ENCODE measurements at places on chromosomes 6 and 20. TPM values are rescaled to one million over a fixed set of nuclear protein-coding genes. Genes with fewer than 3 reads are reported as not detected.

EEF1A2 gene
- total RNA-seq = 13.0 TPM

KIF13A gene
- 31.5 TPM for total RNA-seq

DNA sequence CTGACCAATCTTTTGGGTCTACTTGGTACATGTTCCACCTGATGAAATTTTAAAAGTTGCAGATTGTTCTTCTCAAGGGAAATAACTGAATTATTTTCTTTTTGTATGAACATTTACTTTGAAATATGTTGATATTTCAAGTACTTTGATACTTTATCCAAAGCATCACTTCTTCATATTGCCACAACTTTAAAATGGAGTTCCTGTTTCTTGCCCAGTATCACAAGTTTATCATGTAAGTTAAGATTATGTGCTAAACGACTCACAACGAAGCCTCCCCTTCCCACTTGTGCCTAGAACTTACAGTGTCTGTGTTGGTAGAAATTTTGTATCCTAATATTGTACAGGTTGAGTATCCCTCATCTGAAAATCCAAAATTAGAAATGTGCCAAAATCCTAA is 108.4 kb downstream of the ARID1B start:
- H3K27me3 ChIP-seq = no peaks in the 10 kb centered on the region
- H3K4me1 ChIP-seq = no peaks in the 10 kb centered on the region
- no peak overlapping the region for H3K4me3 ChIP-seq

IPCEF1 gene
- total RNA-seq = 0.63 TPM

DNA sequence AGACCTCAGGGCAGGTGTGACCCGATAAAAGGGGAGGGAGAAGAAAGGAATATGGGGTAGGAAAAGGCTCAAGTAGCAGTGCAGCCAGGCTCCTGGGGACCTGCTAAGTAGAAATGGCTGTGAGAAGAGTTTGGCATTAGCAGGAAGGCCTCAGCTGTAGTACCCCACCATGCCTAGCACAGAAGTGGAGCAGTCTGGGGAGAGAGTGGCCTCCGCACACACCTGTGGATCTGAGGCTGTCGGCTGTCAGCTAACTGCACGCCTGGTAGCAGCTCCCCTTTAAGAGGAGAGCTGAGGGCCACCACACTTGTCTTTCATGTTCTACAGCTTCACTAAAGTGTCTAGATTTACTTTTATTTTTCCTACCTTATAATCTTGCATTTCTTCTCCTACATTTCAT is 24.6 kb downstream of the PDE7B start:
- no peak overlapping the region for H3K27ac ChIP-seq
- H3K36me3 ChIP-seq = no peaks in the 10 kb centered on the region
- no peak overlapping the region for H3K4me3 ChIP-seq
- no peaks in the 10 kb centered on the region for H3K27me3 ChIP-seq
- peaks cover 12% of the 10 kb centered on the region for H3K4me1 ChIP-seq

GRCh38 chr6:155260686-155261085 is 3.1 kb upstream of the CLDN20 start:
- no peak for DNase-seq
- H3K27ac ChIP-seq = no peak overlapping the region
- peaks cover 6% of the 10 kb centered on the region for H3K4me1 ChIP-seq

DNA sequence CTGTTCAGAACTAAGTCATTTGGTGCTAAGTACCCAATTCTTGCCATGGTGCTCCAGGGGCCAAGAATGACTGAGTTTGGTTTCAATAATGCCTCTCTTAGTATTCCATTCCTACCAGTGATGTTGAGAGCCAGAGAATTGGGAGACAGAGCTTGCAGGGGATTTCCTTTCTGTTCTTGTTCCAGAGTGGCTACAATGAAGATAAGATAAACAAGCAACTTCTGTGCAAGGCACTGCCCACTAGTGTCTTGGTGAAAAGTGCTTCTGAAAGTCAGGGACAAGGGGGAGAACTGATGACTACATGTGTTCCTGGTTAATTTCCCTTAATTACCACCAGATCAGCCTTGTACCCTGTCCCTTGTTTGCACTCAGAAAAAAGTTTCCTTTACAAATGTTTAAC is 421.6 kb downstream of the BCKDHB start:
- H3K4me3 ChIP-seq = no peak overlapping the region
- H3K4me1 ChIP-seq = peaks cover 26% of the 10 kb centered on the region
- H3K36me3 ChIP-seq = no peaks in the 10 kb centered on the region
- no peak for DNase-seq
- H3K27me3 ChIP-seq = no peaks in the 10 kb centered on the region

FOXC1 gene
- 16.0 TPM for total RNA-seq

DNA sequence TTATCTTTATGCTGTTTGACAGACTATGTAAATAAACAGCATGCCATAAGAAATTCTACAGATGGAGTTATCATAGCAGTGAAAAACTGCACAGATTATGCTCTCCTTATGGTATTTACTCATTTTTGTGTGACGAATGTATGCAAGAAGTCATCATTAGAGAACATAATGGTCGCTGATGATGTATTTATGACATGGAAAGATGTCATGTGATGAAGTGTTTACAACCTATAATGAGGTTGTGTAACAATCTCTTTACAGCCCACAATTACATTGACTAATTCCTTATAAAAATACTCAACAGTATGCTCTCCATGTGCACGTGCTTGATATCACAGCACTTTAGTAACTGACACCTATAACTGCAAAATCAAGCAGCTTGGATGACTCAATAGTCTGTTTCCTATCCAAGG is 192.4 kb downstream of the BMP2 start:
- no peak overlapping the region for H3K27ac ChIP-seq
- no peak for DNase-seq
- no peaks in the 10 kb centered on the region for H3K27me3 ChIP-seq
- no peaks in the 10 kb centered on the region for H3K36me3 ChIP-seq
- no peak overlapping the region for H3K4me3 ChIP-seq

NMBR gene
- total RNA-seq = not detected

DNA sequence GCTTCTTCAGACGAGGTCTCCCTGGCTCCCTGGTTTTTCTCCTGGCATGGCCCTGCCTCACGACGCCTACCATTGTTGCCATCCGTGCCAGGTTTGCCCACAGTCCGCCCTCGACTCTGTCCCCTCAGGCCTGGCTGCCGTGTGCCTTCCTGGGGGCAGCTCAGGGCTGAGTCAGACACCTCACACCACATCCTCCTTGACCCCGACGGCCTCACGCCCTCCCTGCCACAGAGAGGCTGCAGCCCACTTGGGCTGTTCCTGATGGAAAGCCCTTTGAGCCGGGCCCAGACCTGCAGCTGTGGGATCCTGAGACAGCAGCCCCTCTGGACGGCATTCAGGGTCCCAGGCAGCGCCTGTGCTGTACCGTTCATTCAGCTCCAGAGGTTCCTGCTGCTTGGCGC is 108.3 kb downstream of the PSMB1 start:
- no peaks in the 10 kb centered on the region for H3K36me3 ChIP-seq
- peak; percentile 35 for DNase-seq
- no peak overlapping the region for H3K27ac ChIP-seq

- H3K36me3 ChIP-seq = no peaks in the 10 kb centered on the region
- no peaks in the 10 kb centered on the region for H3K27me3 ChIP-seq
- no peak overlapping the region for H3K4me3 ChIP-seq
- peaks cover 20% of the 10 kb centered on the region for H3K4me1 ChIP-seq
Measured at GRCh38 chr20:4435225-4435624, 286.5 kb upstream of the PRND start.

DNA sequence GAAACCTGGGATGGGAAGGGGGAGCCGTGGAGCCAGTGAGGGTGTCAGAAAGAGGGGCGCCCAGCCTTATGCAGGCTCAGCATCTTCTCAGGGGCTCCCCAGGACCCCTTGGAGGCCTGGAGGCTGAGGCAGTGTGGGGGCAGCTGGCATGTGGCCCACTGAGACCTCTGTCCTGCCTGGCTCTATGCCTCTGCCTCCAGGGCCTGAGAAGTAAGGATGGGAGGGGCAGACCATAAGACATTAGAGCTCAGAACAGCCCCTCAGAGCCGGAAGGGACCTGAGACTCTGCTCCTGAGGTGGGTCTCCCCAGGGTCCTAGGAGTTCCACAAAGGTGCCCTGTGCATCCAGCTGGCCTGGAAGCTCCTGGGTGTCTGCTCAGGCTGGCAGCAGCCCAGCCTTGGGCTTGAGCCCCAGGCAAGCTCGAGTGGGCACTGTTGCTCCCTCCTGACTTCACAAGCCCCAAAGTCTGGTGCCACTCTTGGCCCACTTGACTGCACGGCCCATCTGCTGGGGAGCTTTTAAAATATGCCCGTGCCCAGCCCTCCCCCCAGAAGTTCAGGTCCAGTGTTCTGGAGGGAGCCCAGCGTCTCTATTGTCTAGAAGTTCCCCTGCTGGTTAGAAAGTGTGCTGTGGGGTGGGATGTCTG is 126.8 kb downstream of the GRM4 start:
- no peak for DNase-seq
- peaks cover 16% of the 10 kb centered on the region for H3K4me1 ChIP-seq
- no peak overlapping the region for H3K4me3 ChIP-seq
- no peaks in the 10 kb centered on the region for H3K36me3 ChIP-seq

SAMD10 gene
- total RNA-seq = 0.47 TPM

- H3K4me3 ChIP-seq = no peak overlapping the region
- no peaks in the 10 kb centered on the region for H3K4me1 ChIP-seq
- DNase-seq = no peak
Measured at GRCh38 chr20:4875578-4876067, 125.7 kb downstream of the SLC23A2 start.

DNA sequence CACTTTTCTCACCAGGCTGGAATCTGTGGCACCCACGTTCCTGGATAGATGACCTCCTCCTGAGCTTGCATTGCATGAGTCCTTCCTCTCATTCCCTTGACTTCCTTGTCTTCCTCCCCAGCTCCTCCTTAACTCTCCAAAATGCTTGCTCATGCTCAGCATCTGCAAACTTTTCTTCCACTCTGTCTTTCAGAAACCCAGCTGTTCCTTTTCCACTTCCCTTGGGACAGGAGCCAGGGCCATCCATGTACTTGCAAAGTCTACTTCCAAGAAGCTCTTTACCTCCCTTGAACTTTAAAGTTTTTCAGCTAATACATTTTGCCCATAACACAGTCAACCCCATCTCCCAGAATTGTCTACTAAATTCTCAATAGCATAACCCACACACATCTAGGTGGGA is 861.7 kb downstream of the QKI start:
- no peak overlapping the region for H3K27ac ChIP-seq
- DNase-seq = no peak
- H3K27me3 ChIP-seq = no peaks in the 10 kb centered on the region
- no peak overlapping the region for H3K4me3 ChIP-seq

KCNG1 gene
- 17.7 TPM for total RNA-seq

SSTR4 gene
- total RNA-seq = not detected

DNA sequence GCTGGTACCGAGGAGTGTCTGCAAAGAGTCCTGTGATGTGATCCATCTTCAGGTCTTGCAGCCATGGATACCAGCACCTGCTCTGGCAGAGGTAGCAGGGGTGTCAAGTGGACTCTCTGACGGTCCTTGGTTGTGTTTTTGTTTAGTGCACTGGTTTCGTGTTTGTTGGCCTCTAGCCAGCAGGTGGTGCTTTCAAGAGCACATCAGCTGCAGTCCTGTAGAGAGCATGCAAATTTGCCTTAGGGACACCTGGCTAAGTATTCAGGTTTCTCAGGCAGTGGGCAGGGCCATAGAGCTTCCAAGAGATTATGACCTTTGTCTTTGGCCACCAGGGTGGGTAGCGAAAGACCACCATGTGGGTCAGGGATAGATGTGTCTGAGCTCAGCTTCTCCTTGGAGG is 14.5 kb upstream of the RGS17 start:
- H3K36me3 ChIP-seq = no peaks in the 10 kb centered on the region
- no peaks in the 10 kb centered on the region for H3K4me1 ChIP-seq
- no peak for DNase-seq
- no peak overlapping the region for H3K4me3 ChIP-seq
- no peak overlapping the region for H3K27ac ChIP-seq
- H3K27me3 ChIP-seq = no peaks in the 10 kb centered on the region

GRCh38 chr6:102742754-102743356 is 1349.3 kb downstream of the GRIK2 start:
- H3K4me1 ChIP-seq = no peaks in the 10 kb centered on the region
- DNase-seq = no peak
- H3K27me3 ChIP-seq = no peaks in the 10 kb centered on the region

DNA sequence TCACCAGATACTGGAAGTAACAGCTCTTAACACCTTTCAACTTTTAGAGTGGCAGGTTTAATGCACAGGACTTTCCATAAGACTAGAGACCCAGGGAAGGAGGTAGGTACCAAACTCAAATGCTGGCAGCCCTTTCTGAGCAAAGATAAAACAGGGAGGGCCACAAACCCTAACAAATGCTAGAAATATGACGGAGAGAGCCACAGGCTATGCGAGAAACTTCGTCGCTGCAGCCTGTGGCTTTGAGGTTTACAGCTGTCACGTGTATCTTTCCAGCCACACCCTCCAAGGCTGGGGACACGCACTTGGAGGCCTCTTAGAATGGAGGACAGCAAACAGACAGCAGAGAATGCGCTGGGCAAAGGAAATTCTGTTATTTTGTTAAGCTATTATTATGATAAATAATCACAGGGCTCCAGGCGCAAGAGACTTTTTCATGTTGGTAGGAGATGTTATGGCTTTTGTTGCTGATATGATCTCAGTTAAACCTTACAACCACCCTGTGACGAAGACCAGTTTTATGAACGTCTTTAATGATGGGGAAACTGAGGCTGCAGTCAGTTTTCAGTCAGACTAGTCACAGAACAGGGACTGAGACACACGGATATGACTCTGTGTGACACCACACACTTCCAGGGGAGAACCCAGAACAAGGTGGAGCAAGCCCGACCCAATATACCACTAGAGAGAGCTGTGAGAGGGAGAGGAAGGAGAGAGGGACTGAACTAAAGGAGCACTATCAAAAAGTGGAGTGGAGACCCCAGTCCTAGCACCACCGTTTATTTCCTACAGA is 2.0 kb downstream of the TRAM2 start:
- H3K27ac ChIP-seq = peak overlapping the region; percentile 60
- H3K36me3 ChIP-seq = peaks cover 48% of the 10 kb centered on the region
- H3K4me3 ChIP-seq = peak overlapping the region; percentile 89

DNA sequence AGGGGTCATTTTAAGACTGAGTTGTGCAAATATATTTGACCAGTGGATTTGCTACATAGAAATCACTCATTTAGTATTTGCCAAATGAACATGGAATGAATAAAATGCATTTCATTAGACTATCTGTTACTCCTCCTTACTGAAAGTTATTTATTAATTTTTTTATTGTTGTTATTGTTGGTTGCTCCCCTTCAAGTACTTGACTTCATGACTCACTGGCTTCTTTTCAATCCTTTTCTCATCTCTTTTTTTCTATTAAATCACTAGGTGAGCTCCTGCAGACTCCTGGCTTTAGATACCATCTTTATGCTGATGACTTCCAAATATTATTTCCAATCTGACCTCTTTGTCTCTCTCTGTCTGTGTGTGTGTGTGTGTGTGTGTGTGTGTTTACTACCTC is 192.2 kb upstream of the FAM83B start:
- H3K4me1 ChIP-seq = no peaks in the 10 kb centered on the region
- H3K4me3 ChIP-seq = no peak overlapping the region
- H3K36me3 ChIP-seq = no peaks in the 10 kb centered on the region
- no peaks in the 10 kb centered on the region for H3K27me3 ChIP-seq
- no peak overlapping the region for H3K27ac ChIP-seq
- DNase-seq = no peak

Measured in SJSA1 (cell line).